ENCODE measurements at places on chromosomes 3 and 15.
A peak's percentile ranks its signal among the peaks of the same experiment; 100 is the strongest.

DNA sequence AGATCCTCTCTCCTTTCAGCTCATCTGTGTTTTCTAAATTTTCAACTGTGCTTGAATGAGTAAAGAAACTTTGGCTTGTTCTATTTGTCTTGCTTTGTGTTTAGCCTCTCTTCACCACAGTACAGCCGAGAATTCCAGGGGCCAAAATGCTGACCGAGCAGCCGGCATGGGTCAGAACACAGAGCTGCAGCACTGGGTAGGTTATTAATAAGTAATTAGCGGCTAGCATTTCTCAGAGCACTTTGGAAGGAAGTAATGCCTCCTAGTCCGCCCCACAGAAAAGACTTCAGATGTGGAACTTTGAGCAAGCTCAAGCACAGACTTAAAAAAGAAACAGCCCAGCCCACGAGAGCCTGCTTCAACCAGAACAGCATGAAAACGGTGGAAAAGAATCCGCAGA lies 343.9 kb downstream of the ARRDC4 start:
- DNase-seq = no peak

- DNase-seq = peak; percentile 86
Observed at GRCh38 chr3:195001961-195002861, 268.7 kb downstream of the XXYLT1 start.

DNA sequence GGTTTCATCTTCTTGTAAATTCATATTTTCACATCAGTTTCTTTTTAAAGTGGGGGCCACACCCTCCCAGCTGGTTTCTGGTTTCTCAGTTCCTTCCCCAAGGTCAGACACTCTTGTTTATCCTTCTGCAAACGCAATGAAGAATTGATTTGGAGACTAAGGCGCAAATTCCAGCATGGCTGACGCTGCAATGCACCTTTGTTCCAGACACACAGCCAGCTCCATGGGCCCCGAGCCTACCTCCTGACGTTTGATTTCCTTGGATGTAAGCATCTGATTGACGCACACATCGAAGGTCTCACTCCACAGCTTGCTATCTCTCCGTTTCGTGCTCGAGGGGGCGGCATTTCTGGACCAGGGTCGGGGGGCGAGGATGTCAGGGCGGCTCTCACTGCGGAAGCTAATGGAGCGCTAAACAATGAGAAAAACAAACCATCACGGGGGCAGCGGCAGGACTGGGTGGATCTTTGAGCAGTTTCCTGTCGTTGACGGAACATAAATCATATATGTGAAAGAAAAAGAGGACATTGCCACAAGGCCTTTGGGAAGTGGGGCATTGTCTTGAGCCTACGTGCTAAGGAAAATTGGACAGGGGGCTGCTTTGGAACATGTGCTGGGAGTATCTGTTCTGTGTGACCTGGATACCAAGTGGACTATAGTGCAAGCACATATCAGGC lies 46.9 kb downstream of the ARHGEF3 start:
- DNase-seq = no peak

DNA sequence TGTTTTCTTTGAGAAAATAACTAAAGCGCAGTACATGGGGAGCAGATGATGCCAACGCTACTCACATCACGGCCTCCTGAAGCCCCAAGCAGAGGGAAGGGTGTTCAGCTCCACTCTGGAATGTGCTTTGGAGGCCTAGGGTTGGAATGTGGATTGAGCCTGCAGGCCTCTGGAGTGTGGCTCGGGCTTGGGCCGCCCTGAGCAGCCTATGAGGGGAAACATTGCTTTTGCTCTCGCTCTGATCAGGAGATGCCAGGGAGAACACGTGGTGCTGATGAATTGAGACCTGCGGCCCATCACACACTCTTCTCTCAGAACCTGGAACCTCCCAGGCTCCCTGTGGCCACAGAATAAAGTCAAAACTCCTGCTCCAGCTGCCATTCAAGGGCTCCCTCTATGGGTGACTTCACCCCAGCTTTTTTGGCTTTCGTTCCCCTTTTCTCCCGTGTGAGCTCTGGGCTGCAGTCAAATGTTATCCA lies 23.3 kb downstream of the CCDC13 start:
- DNase-seq = no peak

- DNase-seq = peak; percentile 59
Observed at GRCh38 chr3:100463002-100463401, 29.4 kb upstream of the TMEM45A start.

- no peak for DNase-seq
Observed at GRCh38 chr15:52778457-52778856, 11.7 kb downstream of the ONECUT1 start.

GRCh38 chr3:48599077-48599501 lies 4.0 kb upstream of the COL7A1 start:
- no peak for DNase-seq

GRCh38 chr3:114877378-114878113 lies 269.5 kb downstream of the ZBTB20 start:
- peak; percentile 61 for DNase-seq

GRCh38 chr15:61226361-61227256 lies 2.5 kb downstream of the RORA start:
- peak; percentile 10 for DNase-seq

DNA sequence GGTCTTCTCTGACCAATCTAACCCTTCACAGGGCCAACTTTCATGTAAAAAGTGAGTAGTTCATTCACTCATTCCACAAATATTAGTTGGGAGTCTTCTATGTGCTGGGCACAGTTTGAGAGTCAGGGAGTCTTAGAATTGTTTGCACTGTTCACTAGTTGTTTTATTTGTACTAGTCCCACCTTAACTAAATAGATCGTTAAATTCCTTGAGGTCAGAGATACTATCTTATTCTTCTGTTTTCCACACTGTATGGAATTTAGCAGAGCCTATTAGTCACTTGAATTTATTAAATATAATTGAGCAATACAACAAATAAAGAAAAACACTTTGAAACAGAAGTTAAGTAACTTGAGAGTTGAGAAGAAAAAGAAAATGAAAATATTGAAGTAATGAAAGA lies 40.8 kb upstream of the SPTSSB start:
- DNase-seq = no peak

GRCh38 chr15:75994220-75994619 lies 18.0 kb downstream of the NRG4 start:
- no peak for DNase-seq

GRCh38 chr3:147572970-147573340 lies 163.8 kb downstream of the ZIC1 start:
- no peak for DNase-seq

- DNase-seq = no peak
Observed at GRCh38 chr3:182234881-182235280, 523.2 kb downstream of the SOX2 start.

DNA sequence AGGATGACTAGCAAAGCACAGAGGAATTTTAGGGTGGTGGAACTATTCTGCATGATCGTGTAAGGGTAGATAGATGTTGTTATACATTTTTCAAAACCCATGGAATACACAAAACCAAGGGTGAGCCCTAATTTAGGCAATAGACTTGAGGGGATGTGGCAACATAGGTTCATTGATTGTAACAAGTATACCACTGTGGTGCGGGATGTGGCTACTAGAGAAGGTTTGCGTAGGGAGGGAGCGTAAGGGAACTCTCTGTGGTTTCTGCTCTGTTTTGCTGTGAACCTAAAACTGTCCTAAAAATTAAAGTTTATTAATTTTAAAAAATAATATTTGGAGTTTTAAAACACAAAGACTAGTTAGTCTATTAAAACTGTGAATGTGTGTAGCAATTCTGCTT lies 202.8 kb downstream of the PLCL2 start:
- no peak for DNase-seq

DNA sequence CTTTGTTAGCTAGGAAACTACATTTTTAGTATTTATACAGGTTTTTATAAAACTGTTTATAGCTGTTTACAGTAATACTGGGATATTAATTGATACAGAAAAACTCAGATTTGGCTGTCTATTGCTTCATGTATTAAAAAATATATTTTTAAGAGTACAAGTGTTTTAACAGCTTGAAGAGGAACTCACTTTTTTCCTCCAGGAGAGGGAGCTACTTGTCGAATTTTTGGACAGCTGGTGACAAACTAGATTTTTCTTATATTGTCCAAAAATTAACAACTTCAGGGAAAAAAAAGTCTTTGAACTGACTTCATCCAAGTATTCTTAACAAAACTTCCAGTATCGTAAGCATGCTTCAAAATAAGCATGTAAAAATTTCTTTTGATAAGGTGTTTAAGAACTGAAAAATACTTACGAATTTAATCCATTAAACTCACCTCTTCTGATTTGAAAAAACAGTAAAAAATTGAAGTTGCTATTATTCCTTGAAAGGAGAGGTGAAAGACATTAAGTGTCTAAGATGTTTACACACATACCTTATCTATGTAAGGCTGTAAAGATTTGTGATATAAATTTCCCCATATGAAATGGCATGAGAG lies 4.0 kb downstream of the DIPK2A start:
- DNase-seq = no peak

- DNase-seq = no peak
Observed at GRCh38 chr3:108830991-108831614, 8.5 kb downstream of the TRAT1 start.

DNA sequence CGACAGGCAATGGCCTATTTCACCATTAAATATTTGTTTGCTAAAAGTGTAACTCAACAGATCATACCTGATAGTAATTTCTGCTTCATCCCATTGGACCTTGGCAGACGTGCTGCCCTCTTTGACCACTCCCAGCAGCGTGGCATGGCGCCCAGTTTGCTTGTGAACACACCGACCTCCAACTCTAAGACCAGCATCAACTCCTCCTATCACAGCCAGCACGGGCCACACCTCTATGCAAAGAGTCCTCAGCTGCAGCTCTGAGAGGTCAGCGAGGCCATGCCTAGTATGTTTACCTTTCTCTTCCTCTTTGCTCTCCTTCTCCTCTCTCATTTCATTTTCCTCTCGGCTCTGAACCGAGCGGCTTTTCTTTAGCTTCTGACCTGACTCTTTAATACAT lies 80.6 kb downstream of the FBXL22 start:
- no peak for DNase-seq

GRCh38 chr15:58070801-58071418 lies 5.4 kb upstream of the ALDH1A2 start:
- DNase-seq = peak; percentile 35

- peak; percentile 21 for DNase-seq
Observed at GRCh38 chr3:11774296-11774877, 72.3 kb downstream of the TAMM41 start.

GRCh38 chr3:127234778-127235177 lies 41.8 kb downstream of the PRR23E start:
- DNase-seq = no peak

DNA sequence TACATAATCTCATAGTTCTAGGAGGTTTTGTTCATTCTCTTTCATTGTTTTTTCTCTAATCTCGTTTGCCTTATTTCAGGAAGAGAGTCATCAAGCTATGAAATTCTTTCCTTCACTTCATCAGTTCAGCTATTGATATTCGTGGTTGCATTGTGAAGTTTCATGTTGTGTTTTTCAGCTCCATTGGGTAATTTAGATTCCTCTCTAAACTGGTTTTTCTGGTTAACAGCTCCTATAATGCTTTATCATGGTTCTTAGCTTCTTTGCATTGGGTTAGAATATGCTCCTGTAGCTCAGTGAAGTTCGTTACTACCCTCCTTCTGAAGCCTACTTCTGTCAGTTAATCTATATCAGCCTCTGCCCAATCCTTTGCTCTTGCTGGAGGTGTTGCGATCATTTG lies 69.4 kb upstream of the CD96 start:
- no peak for DNase-seq

DNA sequence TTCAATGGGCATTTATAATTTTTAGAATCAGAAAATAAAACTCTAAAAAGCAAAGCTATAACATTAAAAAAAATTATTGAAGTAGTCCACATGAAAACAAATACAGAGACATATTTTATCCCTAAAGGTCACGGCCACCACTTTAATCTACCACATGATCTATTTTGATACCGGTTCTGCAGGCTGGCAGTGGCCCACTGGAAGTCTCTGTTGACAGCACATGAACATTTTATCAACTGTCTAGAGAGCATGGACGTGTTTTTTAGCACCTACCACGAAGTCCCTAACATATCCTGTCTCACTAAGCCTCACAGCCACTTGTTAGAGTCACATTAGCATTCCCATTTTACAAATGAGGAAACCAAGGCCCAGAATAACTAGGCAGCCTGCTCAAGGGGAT lies 1.8 kb upstream of the CPA3 start:
- DNase-seq = no peak

- DNase-seq = no peak
Observed at GRCh38 chr3:55683666-55684270, 196.7 kb upstream of the WNT5A start.

DNA sequence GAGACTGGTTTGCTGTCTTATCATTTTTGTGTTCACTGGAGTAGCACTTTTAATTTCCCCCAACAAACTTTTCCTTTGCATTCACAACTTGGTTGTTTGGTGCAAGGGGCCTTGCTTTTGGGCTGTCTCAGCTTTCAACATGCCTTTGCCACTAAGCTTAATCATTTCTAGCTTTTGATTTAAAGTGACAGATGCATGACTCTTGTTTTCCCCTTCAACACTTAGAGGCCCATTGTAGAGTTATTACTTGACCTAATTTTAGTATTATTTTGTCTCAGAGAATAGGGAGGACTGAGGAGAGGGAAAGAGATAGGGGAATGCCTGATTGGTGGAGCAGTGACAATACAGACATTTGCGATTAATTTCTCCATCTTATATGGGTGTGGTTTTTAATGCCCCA lies 340.1 kb upstream of the MANF start:
- DNase-seq = no peak

DNA sequence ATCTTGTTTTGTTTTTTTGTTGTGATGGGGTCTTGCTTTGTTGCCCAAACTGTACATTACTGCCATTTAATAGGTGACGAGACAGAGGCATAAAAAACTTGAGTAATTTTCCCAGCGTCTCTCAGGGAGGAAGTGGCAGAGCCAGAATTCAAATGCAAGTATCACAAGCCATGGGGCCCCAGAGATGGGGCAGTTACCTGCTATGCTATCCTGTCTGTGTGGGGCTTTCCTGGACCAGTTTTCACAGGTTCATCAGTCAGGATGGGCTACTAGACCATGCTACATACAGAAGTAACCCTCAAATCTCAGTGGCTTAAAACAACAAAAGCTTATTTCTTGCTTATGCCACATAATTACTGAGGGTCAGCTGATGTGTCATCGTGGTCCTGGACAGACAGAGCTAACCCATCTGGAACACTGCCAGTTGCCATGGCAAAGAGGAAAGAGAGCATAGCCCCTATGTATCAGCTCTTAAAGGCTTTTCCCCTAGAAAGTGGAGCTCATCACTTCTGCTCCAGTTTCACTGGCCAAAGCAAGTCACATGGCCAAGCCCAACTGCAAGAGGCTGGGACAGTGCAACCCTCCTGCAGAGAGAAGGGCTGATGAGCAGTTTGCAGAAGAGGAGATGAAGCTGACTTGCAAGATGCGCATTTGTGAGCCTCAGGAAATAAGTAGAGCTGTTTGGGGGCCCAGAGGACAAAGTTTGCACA lies 31.7 kb upstream of the SYNM start:
- DNase-seq = no peak

DNA sequence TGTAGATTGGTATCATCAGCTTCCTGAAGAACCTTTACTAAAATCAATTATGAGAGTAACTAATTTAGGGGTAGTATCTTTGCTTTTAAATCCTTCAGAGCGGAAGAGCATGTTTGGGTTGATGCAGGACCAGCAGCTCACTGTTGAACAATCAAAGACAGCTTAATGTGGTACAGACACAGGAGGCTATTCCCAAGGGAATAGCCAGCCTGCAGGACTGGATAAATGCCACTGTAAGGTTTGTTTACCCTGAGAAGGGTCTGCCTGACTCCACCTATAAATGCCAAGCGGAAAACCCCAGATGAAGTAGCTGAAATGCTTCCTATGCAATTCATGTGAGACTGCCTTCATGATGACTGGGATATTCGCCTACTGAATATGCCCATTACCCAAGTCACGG lies 16.0 kb upstream of the STAC start:
- DNase-seq = peak; percentile 35

All from NCI-H1092 treated with DMSO at 0.1 percent for 48 hours (cell line).